ENCODE measurements at places on chromosomes 12 and 14.

- DNase-seq: no peak
Measured at GRCh38 chr14:67680941-67681340, 6.5 kb upstream of the VTI1B start.

DNA sequence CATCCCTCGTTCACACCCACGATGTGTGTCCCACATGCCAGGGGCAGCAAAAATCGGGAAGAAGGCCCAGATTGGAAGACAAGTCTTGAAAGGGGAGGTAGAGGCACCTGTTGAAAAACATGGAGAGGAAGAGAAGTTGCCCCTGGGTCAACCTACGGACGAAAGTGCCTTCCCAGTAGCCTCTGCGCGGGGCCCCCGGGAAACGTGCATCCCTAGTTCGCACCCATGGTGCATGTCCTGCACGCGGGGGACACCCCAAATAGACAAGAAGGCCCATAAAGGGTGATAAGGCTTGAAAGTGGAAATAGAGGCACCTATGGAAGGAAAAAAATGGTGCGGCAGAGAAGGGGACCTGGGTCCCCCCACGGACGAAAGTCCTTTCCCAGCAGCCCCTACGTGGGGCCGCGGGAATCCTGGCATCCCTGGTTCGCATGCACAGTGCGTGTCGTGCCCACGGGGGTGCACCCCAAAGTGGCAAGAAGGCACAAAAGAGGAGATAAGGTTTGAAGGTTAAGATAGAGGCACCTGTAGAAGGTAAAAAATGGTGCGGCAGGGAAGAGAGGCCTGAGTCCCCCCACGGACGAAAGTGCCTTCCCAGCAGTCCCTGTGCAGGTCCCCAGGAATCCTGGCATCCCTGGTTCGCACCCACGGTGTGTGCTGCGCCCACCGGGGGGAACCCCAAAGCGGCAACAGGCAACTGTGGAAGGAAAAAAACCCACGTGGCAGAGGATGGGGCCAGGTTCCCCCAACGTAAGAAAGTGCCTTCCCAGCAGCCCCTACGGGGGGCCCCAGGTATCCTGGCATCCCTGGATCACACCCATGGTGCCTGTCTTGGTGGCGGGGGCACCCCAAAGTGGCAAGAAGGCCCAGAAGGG lies 278.3 kb downstream of the ALG10 start:
- no peak for DNase-seq

DNA sequence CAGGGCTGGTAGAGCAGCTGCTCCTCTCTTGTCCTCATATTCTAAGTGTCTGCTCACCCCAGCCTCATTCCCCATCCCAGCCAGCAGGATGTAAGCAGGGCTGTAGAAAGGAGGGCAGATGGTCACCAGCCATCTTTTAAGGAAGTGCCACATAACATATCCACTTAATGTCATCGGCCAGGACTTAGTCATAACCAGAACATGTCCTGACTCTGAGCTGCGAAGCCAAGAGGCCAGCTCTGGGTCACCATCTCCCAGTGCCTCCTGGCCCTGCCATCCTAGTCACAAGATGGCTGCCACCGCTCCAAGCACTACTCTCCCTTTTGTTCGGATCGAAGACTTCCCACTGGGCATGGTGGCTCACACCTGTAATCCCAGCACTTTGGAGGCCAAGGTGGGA lies 123.9 kb downstream of the PLXNC1 start:
- DNase-seq: no peak

DNA sequence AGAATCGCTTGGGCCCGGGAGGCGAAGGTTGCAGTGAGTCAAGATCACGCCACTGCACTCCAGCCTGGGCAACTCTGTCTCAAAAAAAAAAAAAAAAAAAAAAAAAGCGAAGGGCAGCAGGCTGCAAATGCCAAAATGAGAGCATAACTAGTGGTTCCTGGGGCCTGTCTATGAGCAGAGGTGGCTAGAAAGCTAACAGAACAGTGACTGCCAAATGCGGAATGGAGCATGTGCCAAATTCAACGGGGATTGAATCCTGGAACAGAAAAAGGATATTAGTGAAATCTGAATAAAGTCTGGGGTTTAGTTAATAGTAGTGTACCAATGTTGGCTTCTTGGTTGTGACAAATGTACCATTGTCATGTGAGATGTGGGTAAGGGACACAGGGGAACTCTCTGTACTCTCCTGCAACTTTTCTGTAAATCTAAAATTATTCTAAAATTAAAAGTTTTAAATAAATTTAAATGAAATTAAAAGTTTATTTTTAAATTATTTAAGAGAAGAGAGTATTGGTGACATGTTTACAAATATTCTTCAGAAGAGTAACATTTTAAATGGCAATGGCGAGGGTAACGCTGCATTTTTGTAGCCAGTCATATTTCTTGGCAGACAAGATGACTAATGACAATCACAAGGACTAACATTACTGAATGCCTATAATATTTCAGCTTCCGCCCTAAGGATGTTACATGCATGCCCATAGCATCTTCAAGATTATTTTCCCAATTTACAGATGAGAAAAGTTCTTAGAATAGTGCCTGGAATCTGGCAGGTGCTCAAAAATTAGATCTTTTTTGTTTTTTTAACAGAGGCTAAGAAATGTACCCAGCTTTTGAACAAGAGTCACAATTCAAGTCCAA lies 28.9 kb upstream of the NUDT4 start:
- no peak for DNase-seq

DNA sequence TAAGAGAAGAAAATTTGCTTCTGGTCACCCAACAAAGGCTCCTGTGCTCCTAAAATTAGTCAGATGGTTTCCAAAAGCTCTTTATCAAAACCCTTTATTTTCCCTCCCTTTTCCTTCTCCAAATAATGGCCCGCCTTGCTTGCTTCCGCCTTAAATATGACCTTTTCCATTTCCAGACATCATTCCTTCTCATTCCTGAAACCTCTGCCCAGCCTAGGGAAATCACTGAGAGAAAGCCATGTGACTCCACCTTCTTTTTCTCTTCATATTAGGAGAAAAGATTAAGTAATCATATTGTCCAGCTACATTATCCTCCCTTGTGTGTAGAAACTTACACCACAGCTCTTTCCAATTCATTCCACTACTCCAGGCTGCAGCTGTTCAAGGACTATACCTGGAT lies 75.7 kb upstream of the GPHB5 start:
- DNase-seq: no peak

All from occipital lobe (tissue), 3 donors.